NCI-H526 (cell line): ENCODE measurements at places on chromosomes 4 and X.

DNA sequence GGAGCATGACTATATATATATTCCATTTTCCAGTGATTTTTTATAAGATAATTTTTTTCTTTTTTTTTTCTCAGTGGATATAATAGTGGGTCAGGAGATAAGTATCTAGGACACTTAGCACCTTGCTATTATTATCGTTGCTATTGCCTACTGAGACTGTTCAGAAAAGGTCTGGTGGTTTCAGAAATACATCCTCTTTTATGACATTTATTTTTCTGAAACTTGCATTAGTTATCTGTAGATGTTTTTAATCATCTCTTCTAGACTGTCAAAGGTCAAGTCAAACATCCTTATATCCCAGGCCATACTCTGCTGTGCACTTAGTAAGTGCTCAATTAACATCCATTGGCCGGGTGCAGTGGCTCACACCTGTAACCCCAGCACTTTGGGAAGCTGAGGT, 72.9 kb upstream of the MED14 start:
- no peak for DNase-seq

- no peak for DNase-seq
Measured at GRCh38 chrX:15514279-15514678, 13.7 kb downstream of the BMX start.

GRCh38 chr4:83875437-83875836, 339.5 kb downstream of the GPAT3 start:
- DNase-seq = no peak

DNA sequence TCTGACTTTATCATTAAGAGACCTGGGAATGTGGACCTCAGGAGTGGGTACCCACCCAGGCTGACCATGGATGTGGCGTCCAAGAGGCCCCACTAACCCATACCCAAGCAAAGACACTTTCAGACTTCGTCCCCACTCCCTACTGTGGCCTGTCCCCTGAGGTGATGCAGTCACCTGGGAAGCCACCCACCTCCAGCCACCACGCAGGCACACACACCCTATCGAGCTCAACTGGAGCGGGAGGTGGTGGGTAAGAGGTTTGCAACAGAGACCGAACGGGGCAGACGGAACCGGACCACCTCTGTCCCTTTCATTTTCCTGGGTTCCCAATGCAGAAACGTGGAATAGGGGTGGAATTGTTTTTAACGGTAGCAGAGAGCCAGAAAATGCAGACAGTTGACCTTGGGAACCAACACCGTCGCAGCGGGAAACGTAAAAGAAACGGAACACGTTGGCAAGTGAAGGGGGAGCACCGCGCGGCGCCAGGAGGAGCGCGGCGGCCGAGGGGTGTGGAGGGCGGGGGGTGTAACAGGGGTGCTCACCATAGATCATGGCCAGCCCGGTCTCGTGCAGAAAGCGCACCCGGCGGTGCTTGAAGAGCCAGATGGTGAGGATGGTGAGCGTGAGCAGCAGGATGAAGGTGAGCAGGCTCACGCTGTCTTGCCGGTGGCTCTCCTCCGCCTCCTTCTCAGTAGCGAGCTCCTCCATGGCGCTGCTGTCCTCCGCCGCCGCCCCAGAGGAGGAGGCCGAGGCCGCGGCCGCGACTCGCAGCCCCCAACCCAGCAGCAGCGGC, 559 bp downstream of the SLC9A7 start:
- peak; percentile 23 for DNase-seq

GRCh38 chr4:15493411-15493810, 23.7 kb downstream of the CC2D2A start:
- DNase-seq = no peak

DNA sequence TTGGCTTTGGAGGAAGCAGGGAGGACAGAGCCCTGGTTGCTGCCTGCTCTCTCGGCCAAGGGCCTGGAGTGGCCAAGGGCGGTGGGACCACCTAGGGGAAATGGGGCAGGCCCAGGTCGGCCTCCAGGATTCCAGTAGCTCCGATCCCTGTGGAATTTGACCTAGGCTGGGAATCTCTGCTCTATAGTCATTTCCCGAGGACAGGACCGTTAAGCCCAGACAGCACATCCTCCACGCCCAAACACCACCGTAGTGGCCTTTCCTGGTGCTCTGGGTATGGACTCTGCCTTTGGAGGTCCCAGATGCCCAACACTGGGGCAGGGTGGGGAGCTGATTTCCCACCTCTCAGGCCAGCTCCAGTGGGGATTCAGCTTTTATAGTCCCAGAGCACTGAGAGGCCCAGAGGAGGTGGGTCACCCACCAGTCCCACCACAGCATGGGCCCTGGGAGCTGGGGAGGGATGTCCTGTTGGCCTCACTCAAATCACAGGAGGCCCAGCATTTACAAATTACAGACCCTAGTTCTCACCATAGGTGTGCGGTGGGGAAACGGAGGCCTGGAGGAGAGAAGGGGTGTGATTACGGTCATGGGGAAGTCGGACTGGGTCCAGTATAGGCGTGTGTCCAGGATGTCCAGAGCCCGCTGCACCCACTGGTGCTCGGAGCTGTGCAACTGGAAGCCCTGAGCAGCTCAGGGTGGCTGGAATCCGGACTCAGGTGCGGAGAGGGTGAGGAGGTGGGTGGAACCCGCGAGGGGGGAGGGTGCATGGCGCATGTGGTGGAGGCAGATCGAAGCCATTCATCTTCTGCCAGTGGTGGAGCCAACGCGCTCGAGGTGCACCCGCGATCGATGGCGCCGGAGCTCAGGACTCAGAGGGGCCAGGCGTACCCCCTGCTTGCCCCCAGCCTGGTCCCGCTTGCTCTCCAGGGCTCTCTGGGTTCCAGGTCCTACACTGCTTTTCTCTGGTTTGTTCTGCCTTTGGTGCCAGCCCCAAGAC, 7.7 kb downstream of the HMX1 start:
- no peak for DNase-seq

- DNase-seq = no peak
Measured at GRCh38 chrX:110825972-110826371, 30.4 kb upstream of the CHRDL1 start.

DNA sequence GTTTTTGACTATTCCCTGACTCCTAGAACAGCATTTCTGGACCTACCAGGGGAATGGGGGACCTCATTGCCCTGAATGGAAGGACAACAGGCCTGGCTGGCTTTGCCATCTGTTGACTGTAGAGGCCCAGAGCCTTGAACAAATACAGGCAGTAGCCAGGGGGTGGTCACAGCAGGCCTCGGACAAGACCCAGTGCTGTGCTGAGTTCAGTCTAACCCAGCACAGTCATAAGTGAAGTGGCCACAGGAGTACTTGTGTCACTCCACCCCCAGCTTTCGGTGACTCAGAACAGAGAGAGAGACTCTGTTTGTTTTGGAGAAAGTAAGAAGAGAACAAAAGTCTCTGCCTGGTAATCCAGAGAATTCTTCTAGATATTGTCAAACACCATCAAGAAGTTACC, 310.0 kb downstream of the PRR32 start:
- DNase-seq = no peak

- no peak for DNase-seq
Measured at GRCh38 chr4:7722766-7723387, 216.8 kb downstream of the AFAP1 start.

- no peak for DNase-seq
Measured at GRCh38 chr4:7760706-7761105, 179.0 kb downstream of the AFAP1 start.

DNA sequence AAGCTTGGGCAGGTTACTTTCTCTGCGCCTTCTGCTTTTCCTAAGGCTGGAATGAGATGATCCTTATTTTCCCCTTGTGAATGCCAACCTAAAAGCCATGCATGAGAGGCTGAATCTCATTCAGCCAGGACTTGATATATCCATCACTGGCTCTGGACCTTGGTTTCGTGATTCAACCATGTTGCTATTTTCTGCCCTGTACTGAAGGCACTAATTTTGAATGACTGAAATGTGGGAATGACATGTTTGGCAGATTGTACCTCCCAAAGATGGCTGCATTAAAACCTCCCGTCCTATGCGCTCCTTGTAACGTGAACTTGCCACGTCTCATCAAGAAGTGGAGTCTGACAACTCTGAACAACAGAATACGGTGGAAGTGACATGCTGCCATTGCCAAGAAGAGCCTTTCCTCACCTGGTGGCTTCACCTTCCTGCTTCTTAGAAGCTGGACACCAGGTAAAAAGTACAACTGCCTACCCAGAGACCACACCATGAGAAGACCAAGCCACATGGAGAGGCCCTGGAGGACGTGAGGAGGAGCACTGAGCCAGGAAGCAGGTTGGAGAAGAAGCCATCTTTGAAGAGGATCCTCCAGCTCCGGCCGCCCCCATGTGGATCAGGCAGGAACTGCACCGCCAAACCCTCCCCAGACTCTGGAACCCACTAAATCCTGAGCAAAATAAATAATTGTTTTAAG, 174.5 kb downstream of the NSUN7 start:
- DNase-seq = peak; percentile 63

GRCh38 chr4:168408620-168409019, 71.7 kb downstream of the DDX60L start:
- no peak for DNase-seq

GRCh38 chr4:4559596-4559995, 17.7 kb upstream of the STX18 start:
- no peak for DNase-seq

GRCh38 chr4:57098941-57099340, 11.2 kb downstream of the IGFBP7 start:
- no peak for DNase-seq

DNA sequence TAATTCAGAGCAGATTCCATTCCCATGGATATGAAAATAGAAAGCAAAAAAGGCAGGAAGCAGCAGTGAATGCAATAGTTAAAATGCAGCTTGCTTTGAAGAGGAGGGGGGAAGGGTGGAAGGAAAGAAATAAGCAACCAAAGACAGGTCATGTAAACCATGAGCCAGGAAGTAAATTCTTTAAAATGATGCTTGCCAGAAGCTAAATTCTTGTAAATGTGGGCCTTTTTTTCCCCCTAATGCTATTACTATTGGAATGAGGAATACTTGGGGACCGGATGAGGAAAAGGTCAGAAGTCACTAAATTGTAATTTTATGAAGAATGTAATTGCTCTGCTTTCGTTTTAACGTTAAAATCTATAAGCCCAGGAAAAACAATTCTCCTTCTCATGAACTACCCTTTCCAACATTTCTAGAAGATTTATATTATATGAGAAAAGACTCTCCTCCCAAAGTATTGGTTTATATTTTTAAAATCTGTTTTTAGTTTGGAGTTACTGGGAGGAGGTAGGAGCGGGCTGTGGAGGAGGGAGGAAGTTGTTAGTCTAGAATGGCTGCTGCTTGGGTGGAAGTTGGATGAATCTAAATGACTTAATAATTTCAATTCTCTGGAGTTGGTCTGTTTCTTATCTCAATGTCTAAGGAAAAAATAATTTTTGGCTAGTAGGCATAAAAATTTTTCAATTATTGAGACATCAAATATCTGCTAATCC, 77.6 kb upstream of the PCDH18 start:
- DNase-seq = no peak

DNA sequence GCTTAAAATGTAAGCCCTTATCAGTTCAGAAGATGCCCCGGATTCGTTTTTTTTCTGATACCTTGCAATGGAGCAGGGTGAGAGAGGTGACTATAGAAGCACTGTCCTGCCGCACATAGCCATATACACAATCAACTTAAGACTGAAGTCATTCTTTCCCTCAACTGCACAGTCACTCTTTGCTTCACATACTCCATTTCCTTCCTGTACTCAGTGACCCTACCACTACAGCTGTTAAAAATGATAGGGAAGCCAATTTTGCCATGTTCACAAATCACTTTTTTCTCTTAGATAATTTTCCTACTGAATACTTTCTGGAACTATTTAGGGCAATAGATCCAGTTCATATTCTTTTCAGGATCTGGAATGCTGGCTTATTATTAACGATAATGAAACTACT, 300.0 kb downstream of the ANK2 start:
- no peak for DNase-seq

DNA sequence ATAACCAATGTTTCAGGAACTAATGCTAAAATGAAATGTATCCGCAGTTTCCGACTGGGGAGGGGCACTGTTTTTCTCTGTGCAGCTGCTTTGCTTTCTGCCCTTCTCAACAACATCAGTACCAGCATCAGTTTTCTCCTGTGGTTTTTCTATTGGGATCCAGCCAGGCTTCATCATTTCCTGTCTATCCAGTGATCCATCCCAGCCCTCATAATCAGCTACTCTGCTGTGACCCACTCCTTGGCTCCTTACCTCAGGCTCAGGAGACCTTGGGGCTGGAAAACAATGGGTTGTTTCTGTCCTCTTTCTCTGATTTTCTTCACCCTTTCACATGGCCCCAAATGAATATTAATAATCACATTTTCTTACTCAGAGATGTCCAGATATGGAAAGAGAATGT, 222.2 kb upstream of the DKK2 start:
- no peak for DNase-seq

DNA sequence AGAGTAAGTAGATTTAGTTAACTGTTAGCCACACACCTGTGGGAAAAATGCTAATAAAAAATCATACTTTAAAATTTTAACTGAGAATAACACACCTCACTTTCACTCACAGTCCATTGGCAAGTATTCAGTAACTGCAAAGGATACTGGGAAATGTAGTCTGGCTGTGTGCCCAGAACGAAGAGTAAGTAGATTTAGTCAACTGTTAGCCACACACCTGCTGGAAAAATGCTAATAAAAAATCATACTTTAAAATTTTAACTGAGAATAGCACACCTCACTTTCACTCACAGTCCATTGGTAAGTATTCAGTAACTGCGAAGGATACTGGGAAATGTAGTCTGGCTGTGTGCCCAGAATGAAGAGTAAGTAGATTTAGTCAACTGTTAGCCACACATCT, 178.4 kb upstream of the NWD2 start:
- no peak for DNase-seq

GRCh38 chrX:67570839-67571238, 27.0 kb downstream of the AR start:
- no peak for DNase-seq

DNA sequence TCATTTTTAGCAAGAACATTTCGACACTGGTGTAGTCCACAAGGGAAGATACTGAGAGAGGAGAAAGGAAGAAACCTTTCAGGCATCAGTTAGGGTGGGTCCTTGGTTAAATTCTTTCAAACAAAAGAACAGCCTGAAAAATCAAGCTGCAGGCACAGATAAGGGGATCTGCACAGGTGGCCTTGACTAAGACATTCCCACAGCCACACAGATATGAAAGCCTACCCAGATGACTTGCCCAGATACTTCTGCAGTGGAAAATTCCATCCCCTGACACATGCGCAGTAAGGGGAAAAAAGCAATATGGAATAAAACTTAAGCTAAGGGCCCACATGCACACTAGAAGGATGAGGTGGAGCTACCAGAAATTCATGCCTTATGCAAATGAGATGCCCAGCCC, 8.9 kb upstream of the TMEM165 start:
- DNase-seq = peak; percentile 32

- no peak for DNase-seq
Measured at GRCh38 chrX:24870143-24870542, 145.6 kb downstream of the ARX start.

DNA sequence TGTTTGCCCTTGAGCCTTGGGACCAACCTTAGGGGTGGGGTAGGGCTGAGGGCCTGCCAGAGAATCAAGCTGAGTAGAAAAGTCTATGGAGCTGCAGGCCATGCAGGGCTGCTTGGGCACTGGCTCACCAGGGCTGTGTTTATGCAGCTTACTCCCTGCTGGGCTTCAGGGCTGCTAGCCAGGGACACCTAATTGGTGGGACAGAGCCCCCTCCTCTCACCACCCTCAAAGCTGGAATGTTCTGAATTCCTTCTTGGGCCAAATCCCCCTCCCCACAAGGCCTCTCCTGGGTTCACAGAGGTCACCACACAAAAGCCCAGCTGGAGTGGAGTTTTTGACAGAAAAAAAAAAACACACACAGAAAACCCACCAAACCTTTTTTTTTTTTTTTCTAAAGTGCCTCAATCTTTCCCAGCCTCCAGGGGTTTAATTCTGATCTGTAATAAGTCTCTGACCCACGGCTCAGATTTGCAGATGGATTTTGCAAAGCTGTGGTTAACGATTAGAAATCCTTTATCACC, at the start of gene CLDN2:
TSS of gene CLDN2 (plus strand) at position 471 of the 521 bp plus-strand sequence. CDS start 7,827 bp downstream, outside the sequence.
- DNase-seq = no peak
